Activated CD4-positive, alpha-beta T cell treated with anti-CD3 and anti-CD28 coated beads, Interleukin-2, amount 50 U/mL, for 4 hours (primary cell): ENCODE measurements at places on chromosomes 1 and 21.
A peak's percentile ranks its signal among the peaks of the same experiment; 100 is the strongest.

- DNase-seq: no peak
Observed at GRCh38 chr1:202014915-202015661, 4.7 kb downstream of the ELF3 start.

- no peak for DNase-seq
Observed at GRCh38 chr1:76830373-76830772, 36.9 kb upstream of the ST6GALNAC5 start.

DNA sequence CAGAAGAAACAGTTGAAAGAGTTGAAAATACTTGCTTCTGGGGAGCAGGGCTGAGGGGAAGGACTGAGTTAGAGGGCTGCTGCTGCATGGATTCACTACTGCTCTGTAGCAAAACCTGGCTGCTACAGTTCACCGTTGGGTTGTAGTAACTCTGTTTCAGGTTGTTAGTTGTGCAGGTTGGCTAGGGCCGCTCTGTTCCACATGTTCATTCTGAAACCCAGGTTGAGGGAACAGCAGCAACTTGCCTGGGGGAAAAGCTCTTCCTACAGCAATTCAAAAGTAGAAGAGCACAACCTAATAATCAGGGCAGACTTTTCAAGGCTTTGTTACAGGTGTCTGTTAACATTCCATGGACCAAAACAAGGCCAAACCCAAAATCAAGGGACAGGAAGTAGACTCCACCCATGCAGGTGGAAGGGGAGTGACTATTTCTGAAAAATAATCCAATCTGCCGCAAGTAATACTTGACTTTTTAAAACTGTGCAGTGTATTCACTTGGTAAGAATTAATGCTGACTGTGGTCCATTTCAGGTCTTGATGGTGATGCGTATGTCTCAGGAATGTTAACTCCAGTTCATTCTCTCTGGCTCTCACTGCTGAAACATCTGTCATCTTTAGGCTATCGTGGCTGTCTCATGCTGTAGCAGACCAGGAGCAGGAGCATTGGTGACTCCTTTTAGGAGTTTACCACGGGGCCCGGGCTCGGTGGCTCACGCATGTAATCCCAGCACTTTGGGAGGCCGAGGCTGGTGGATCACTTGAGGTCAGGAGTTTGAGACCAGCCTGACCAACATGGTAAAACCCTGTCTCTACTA is 5.1 kb upstream of the PARK7 start:
- no peak for DNase-seq

GRCh38 chr1:97827887-97828286 is 92.9 kb downstream of the DPYD start:
- DNase-seq: no peak

DNA sequence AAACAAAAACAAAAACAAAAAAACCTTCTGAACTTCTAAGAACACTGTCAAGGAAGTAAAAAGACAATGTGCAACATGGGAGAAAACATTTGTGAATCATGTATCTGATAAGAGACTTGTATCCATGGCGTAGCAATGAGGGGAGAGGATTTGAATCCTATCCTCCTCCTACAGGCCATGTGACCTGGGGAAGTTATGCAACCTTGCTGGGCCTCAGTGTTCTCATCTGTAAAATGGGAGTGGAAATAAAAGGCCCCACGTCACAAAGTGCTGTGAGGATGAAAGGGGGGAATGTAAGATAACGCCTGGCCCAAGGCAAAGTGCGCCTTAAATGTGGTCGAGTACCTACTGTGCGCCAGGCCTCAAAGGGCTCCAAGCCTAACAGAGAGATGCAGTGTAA is 83.7 kb downstream of the DISP3 start:
- DNase-seq: no peak

DNA sequence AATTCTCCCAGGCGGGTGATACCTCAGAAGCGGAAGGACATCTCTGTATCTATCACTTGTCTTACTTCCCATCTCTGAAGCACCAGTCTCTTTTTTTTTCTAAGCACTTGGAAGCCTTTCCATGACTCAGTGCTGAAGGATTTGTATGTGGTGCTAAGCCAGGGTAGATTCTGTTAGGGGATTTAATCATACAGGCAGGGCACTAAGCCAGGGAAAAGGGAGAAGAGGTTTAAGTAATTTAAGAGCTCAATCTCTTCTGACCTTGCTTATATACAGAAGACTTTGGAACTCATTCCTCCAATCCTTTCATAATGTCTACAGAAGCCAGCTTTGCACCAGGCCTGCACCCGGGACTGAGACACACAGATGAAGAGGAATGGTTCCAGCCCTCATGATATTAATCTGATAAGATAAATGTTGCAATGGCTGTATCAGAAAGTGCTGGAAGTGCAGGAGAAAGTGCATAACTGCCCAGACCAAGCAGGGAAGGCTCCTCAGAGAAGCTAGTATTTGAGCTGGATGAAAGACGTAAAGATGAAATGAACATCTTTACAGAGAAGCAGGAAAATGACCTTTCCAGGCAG is 11.0 kb downstream of the FAM163A start:
- DNase-seq: no peak

GRCh38 chr1:63592536-63593302 is 492 bp upstream of the PGM1 start:
- DNase-seq: no peak

DNA sequence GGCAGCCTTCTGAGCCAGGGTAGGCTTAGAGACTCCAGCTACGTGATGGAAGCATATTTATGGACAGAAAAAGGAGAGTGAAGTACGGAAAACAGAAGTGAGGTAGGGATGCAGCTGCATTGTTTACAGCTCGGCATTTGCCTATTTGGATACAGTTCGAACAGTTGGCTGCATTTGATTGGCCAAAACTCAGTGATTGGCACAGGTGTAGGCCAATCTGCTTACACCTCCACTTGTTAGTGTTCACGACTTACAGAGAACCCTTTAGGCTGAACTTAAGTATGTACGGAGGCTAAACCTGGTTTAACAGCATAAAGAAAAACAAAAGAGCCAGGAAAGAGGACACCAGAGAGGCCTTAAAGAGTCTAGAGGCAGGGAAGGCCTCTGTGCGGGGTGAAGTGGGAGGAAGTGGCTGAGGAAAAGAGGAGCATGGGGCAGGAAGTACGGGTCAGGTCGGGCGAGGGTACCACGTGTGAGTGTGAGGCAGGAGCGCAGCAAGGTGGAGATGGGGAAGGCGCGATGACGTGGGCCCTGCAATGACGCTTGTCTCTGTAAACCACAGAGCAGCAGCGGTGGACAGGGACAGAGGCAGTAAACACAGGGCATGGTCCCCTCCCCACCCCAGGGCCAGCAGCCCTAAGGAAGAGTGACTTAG is 32.0 kb downstream of the RSPH1 start:
- DNase-seq: peak; percentile 50

- no peak for DNase-seq
Observed at GRCh38 chr1:202831906-202832305, 21.2 kb downstream of the PCAT6 start.

- DNase-seq: no peak
Observed at GRCh38 chr1:231062500-231063270, 22.6 kb upstream of the FAM89A start.

GRCh38 chr1:29129916-29130315 is 6.2 kb upstream of the TMEM200B start:
- DNase-seq: no peak

DNA sequence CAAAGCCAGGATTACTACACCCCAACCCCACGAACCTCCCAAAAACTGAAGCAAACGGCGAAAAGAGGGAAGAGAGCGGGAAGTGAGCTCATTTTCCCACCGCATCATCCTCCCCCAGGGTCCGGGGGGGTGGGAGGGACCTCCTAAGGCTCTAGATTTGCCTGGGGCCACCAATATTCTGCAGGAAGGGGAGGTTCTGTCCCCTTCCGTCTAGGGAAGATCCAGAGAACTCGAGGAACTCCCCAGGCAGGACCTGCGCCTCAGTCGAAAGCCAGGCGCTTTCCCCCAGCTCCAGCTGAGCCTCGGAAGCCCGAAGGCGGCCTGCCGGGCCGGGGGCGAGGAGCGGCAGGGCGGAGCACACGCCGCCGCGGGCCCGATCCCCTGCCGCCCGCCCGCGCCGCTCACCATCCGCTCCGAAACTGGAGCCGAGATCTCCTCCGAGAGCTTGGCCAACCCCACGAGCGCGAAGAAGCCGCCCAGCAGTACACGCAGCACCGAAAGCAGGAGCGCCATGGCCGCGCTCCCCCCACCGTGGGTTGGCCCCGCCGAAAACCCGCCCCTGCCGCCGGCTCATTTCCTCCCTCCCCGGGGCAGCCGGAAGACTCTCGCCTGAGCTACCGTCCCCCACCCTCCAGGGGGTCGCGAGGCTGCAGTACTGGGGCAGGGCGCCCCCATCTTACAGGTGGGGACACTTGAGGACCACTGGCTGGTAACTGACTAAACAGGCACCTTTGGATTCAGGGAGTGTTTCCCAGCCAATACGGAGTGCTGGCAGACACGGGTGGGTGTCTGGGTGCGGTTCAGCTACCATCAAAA is at the start of gene TMEM35B:
TMEM35B (minus strand) TSS at position 555 of the 816 bp plus-strand sequence; CDS start at position 513, 42 bp downstream.
- peak; percentile 73 for DNase-seq

- DNase-seq: no peak
Observed at GRCh38 chr21:25039461-25040380, 567.6 kb downstream of the MRPL39 start.

DNA sequence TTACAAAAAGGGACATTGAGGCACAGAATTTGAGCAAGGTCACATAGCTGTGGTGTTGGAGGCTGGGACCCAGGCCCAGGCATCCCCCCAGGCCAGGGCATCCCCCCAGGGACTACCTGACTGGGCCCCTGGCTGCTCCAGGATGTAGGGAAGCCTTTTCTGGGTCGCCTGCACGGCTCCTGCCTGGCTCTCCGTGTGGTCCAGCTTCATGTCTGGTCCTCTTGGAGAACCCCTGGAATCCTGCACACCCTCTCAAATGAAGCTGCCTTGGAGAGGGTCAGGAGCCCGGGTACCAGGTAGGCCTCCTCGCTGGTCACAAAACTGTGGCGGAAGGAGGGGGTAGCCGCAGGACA is 919 bp upstream of the CELSR2 start:
- no peak for DNase-seq

DNA sequence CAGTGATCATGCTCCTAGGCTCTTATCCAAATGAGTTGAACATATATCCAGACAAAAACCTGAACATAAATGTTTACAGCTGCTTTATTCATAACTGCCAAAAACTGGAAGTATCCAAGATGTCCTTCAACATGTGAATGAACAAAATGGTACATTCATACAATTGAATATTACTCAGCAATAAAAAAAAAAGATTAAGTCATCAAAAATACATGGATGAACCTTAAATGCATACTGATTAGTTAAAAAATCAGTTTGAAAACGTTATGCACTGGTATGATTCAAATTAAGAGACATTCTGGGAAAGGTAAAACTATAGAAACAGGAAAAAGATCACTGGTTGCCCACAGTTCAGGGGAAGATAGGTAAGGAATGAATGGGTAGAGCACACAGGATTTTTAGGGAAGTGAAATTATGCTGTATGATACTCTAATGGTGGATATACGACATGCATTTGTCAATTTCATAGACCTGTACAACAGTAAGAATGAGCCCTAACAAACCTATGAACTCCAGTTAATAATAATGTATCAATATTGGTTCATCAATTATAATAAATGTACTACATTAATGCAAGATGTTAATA is 3.1 kb downstream of the LRRC40 start:
- DNase-seq: no peak

DNA sequence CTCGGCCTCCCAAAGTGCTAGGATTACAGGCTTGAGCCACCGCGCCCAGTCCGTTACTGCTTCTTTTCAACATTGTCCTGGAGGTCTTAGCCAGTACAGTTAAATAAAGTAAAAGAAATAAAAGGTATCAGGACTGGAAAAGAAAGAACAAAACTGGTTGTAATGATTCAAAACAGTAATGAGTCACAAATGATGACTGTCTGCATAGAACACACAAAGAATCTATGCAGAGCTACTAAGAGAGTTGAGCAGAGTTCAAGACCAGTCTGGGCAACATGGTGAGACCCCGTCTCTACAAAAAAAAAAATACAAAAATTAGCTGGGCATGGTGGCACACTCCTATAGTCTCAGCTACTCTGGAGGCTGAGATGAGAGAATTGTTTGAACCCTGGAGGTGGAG is 23.4 kb downstream of the BCAR3 start:
- DNase-seq: no peak

DNA sequence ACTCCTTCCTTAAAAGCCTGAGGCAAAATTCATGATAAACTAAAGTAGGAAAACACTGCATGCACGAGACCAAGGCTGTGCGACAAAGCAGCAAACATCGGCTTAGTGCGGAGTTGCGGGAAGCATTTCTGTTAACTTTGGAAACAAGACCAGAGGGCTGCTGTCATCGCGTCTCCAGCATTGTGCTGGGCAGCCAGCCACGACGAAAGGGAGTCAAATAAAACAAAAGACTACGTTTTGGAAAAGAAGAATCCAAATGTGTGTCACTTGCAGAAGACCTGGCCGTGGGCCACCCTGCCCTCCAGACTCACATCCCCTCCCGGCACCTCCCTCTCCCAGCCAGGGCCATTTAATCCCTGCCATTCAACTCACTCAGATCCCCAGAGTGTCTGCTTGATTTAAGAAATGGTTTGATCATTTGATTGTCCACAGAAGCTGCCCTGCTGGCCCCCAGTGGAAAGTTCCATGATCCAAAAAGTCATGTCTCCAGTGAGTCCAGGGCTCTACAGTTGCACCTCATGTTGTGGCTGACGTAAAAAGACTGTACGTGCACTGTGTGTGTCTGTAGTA is 2.4 kb upstream of the KRTAP10-11 start:
- DNase-seq: no peak

DNA sequence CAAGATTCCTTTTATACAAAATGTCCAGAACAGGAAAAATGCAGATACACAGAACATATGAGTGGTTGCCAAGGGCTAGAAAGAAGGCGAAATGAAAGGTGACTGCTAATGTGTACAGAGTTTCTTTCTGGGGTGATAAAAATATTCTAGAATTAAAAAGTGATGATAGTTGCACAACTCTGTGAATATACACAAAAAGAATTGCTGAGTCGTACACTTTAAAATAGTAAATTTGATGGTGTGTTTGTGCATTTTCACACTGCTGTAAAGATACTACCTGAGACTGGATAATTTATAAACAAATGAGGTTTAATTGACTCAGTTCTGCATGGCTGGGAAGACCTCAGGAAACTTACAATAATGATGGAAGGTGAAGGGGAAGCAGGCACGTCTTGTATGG is 23.9 kb downstream of the KLHDC7A start:
- no peak for DNase-seq

GRCh38 chr1:208189716-208190115 is 54.5 kb downstream of the PLXNA2 start:
- no peak for DNase-seq

DNA sequence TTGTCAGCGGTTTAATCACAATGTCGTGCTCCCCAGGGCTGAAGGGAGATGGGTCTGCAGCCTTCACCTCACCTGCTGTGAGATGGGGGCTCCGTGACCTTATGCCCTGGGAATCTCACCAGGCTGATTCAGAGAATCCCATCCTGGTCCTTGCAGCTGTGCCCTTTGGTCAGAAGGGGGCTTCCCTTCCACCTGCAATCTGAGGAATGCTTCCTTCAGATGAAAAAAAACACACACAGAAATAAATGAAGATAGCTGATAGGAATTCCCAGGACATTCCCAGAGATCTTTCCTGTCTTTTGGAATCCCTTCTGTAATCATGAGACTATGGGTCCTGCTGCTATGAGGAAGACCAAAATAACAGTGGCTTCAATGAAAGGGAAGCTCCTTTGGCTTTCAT is 127.0 kb upstream of the VAMP3 start:
- no peak for DNase-seq

- no peak for DNase-seq
Observed at GRCh38 chr1:178938101-178938958, 67.5 kb upstream of the ANGPTL1 start.

GRCh38 chr1:51341876-51342496 is 11.6 kb upstream of the TTC39A start:
- DNase-seq: no peak

GRCh38 chr21:39137248-39138178 is 45.7 kb downstream of the PSMG1 start:
- no peak for DNase-seq

GRCh38 chr1:13784971-13785370 is 85.0 kb downstream of the PRDM2 start:
- no peak for DNase-seq
